ENCODE measurements at places on chromosomes 2 and 18. TPM values are rescaled to one million over a fixed set of nuclear protein-coding genes. Genes with fewer than 3 reads are reported as not detected.

NPC1 gene
- total RNA-seq = 69.5 TPM

NAT8 gene
- not detected for total RNA-seq

NT5DC4 gene
- total RNA-seq = not detected

GPR39 gene
- 10.8 TPM for total RNA-seq

GNLY gene
- total RNA-seq = not detected

FLACC1 gene
- total RNA-seq = 0.22 TPM

FSIP2 gene
- total RNA-seq = under 0.01 TPM

TEKT4 gene
- total RNA-seq = not detected

PPP1R1C gene
- 0.35 TPM for total RNA-seq

IL36B gene
- total RNA-seq = not detected
